NCI-H1417 treated with DMSO at 0.1 percent for 48 hours (cell line): ENCODE measurements at places on chromosomes 4 and X.

- no peak for DNase-seq
Measured at GRCh38 chr4:79178760-79179159, 147.1 kb downstream of the NAA11 start.

GRCh38 chrX:48736303-48736702 lies 25.2 kb upstream of the GLOD5 start:
- DNase-seq, result no peak

GRCh38 chr4:59200992-59201391 lies 1999.1 kb upstream of the ADGRL3 start:
- DNase-seq, result no peak

- DNase-seq, result no peak
Measured at GRCh38 chr4:2334826-2335728, 73.2 kb upstream of the MXD4 start.

GRCh38 chr4:176791591-176792325 lies 964 bp downstream of the VEGFC start:
- DNase-seq, result no peak

- no peak for DNase-seq
Measured at GRCh38 chr4:94458682-94459081, 6.9 kb downstream of the PDLIM5 start.

DNA sequence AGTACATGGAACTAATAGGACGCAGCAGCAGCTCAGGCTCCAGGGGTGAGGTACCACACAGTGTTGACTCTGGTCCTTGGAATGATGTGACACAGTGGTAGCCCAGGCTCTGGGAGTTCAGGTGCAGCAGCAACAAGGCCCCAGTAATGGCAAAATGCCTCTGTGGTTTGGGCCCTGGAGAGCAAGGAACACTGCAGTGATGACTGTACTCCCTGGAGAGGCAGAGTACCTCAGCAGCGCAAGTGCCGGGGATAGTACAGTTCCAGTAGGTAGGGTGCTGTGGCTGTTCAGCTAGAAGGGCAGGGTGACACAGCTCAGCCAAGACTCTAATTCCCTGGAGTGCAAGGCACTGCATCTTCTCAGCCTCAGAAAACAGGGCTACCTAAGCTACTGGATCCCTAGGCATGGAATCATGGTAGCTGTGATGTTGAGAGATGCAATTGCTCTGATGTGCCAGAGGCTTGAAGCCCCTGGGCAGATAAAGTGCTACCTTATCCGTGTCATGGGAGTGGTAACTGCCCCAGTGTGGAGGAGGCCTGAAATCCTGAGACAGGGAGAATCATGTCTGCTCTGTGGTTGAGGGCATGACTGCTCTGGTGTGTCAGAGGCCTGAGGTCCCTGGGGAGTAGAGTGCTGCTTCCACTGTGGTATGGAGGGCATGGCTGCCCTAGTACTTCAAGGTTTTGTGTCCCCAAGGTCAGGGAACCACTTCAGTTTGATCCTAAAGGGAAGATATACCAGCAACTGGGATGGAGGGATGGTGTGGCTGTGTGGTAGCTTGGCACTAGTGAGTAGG lies 55.2 kb downstream of the AREG start:
- no peak for DNase-seq

DNA sequence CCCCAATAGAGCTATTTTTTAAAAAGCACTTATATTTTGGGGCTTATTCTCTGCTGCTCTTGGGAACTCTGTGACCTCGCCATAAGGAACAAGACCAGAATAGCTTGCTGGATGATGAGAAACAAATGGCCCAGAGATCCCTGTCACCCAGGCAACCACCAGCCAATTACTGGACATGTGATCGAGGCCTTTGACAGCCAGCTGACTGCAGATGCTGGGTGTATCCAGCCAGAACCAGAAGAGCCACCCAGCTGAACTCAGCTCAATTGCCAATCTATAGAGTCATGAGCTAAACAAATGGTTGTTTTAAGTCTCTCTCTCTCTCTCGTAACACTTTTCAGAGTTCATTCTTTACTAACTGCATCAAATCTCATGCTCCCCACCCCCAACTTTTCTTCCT lies 24.4 kb upstream of the CITED1 start:
- no peak for DNase-seq

GRCh38 chr4:119010909-119011606 lies 122.4 kb downstream of the SYNPO2 start:
- no peak for DNase-seq

DNA sequence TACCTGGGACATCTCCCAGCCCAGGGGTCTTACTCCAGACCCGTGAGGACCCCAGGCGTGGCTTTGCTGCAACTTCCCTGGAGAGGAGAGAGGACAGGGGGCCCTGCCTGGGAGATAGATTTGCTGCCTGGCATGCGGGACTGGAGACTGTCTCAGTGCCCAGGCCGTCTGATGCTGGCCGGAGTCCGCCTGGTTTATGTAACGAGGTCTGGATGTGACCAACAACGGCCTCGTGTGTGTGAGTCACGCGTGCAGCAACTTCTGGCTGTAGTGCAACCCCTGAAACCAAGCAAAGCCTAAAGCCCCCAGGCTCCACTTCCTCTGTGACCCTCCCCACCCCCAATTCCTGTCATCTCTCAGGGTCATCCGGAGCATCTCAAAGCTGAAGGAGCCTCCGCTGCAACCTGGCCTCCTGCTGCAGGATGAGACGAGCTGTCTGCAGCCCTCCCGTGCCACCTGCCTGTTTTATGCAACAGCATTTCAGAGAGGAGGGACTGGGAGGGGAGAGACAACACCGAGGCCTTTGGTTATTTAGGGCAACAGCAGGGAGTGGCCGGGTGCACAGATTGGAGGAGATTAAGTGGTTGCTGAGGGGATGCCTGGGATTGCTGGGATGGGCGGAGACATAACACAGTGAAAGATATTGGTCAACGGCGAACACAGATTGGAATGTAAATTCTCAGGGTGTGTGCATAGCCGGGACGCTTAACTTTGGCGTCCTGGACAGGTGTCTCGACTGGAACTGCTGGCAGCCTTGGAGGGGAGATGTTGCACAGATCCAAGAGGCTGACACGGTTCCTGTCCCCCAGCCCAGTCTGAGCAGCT lies 16.0 kb downstream of the XG start:
- DNase-seq, result no peak

DNA sequence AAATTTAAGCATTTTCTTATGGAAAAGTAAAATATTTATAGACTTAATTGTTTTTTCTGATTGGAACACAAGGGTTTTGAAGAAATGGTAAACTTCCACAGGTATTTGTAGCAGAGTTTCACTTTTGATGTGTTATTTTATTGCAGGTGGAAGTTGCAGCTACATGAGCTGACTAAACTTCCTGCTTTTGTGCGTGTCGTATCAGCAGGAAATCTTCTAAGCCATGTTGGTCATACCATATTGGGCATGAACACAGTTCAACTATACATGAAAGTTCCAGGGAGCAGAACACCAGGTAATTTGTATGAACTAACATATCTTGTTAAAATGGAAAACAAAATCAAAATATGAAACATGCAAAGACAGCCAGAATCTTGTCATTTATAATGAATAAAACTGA lies 117.4 kb downstream of the DIPK2B start:
- no peak for DNase-seq

DNA sequence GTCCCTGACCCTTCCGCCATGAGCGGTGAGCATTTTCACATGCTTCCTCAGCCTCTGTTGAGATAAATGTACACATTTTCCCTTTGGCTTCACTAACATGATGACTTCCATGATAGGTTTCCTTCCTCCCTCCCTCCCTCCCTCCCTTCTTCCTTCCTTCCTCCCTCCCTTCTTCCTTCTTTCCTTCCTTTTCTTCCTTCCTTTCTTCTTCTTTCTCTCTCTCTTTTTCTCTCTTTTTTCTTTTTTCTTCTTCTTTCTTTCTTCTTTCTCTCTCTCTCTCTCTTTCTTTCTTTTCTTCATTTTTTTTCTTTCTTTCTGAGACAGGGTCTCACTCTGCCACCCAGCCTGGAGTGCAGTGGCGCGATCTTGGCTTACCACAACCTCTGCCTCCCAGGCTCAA lies 8.9 kb downstream of the HGFAC start:
- DNase-seq, result no peak

GRCh38 chrX:57821703-57822387 lies 88.4 kb downstream of the ZXDA start:
- DNase-seq, result peak; percentile 32

GRCh38 chr4:160350944-160351343 lies 1248.1 kb downstream of the RAPGEF2 start:
- no peak for DNase-seq

GRCh38 chr4:92514627-92515026 lies 210.9 kb downstream of the GRID2 start:
- DNase-seq, result no peak

- DNase-seq, result no peak
Measured at GRCh38 chr4:3312362-3312761, 19.5 kb downstream of the RGS12 start.

GRCh38 chr4:81562093-81562492 lies 90.4 kb upstream of the RASGEF1B start:
- DNase-seq, result no peak

DNA sequence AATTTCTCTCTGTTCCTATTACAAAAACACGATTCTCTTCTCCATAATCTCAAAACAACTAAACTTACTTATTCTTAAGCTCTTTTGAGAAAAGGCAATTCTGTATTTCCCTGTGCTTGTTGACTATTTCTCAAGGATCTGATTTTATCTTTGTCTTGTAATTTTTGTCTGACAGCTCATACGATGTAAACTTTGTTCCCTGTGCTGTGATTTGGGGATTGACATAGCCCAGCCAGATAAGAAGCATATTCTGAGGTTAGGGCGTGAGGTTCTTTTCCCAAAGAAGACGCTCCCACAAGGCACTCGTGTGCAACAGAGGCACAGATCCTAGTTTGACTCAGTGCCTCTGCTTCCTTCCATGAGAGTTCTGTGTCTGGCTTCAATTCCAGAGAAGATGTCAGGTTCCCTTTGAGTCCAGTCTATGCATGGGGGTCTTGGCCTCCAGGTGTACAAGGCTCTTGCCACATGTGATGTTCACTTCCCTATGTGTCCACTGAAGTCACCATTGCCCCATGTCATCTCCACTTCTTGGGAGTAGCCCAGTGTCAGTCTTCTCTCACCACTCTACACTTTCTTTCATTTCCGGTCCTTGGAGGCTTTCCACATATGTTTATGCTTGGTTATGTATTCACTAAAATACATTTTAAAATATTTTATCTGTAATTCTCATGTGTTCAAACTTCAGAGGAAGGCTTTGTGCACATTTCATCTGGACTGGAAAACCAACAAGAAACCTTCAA lies 94.8 kb downstream of the MID1 start:
- no peak for DNase-seq

DNA sequence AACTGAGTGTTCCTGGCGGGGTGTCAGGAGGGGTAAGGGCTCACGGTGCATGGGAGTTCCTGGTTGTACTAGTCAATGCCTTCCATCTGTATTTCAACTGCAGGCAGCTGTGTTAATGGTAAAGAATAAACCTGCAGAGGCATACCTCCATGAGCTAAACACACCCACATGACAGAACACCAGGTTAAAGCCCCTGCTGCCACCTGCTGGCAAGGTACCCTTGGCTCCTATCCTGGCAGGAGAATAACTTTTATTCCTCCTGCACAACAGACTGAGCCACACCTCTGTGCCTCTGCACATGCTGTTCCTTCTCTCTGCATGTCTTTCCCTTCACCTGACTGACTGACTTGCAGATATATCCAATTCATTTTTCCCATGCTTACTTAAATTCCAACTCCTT lies 11.1 kb downstream of the ITIH6 start:
- DNase-seq, result no peak

DNA sequence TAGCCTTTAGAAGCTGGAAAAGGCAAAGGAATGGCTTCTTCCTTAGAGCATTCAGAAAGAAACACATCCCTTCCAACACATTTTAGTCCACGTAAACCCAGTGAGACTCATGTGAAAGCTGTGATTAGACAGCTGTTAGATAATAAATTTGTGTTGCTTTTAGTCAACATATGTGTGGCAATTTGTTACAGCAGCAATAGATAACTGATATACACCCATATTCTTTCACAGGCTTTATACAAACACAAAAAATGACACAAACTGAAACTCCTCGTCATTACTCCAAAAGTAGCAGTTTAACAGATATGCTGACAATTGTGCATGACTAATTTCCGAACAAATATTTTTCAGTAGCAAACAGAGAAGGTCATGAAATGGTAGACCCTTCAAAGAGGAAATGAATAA lies 65.3 kb downstream of the ANTXR2 start:
- DNase-seq, result no peak

GRCh38 chr4:134668237-134668636 lies 466.6 kb upstream of the PABPC4L start:
- no peak for DNase-seq

DNA sequence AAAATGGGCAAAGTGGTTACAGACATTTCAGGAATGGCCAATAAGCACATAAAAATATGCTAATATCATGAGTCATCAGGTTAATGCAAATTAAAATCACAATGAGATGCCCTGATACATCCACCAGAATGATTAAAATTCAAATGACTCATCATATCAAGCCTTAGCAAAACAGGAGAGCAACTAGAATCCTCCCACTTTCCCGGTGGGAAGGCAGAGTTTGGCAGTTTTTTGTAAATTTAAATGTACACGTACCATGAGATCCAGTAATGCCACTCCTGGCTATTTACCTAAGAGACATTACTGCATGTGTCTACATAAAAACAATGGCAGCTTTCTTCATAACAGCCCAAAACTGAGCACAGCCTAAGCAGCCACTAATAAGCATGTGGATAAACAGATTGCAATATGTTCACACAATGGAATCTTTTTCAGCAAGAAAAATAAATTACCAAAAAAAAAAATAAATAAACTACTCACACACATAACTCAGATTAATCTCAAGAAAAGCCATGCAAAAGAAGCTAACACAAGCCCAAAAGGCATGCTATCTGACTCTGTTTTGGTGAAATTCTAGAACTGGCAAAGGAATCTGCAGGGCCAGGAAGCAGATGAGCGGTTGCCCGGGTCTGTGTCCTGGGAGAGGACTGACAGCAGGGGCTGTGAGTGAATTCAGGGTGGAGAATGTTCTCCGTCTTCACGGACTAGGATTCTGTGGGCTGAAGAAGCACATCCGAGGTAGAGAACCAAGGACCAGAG lies 48.8 kb downstream of the AFAP1 start:
- DNase-seq, result no peak

DNA sequence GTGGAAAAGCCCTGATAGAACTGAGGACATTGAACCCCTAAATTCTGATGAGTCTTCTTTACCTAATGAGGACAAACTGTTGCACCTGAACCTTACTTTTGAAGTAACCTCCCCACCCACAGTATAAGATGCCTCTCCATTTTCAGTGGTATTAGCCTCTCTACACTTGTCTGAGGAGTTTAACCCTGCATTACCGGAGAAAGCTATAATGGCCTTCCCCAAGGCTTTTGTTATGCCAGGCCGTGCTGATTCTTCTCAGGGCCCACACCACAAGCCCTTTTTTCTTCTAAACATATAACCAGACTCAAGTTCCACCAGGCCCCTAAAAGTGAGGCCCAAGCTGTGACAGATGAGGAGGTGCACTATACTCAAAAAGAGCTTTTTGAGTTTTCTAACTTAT lies 345.8 kb upstream of the GRID2 start:
- DNase-seq, result no peak
